Stimulated activated CD4-positive, alpha-beta T cell treated with anti-CD3 and anti-CD28 coated beads, Interleukin-1b, Interleukin-23, amount 100 ng/mL, for 48 hours (primary cell): ENCODE measurements at places on chromosomes 2 and 18.

DNA sequence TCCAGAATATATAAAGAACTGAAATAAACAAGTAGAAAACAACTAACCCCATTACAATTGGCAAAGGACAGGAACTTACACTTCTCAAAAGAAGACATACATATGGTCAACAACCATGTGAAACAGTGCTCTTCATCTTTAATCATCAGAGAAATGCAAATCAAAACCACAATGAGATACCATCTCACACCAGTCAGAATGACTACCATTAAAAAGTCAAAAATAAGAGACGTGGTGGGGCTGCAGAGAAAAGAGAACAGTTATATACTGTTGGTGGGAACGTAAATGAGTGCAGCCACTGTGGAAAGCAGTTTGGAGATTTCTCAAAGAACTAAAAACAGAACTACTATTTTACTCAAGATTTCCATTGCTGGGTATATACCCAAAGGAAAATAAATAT lies 1696.3 kb upstream of the TMEFF2 start:
- no peak for DNase-seq

- no peak for DNase-seq
Measured at GRCh38 chr2:156476850-156477206, 40.6 kb downstream of the GPD2 start.

- no peak for DNase-seq
Measured at GRCh38 chr2:122805346-122805745, 1049.9 kb downstream of the TSN start.

DNA sequence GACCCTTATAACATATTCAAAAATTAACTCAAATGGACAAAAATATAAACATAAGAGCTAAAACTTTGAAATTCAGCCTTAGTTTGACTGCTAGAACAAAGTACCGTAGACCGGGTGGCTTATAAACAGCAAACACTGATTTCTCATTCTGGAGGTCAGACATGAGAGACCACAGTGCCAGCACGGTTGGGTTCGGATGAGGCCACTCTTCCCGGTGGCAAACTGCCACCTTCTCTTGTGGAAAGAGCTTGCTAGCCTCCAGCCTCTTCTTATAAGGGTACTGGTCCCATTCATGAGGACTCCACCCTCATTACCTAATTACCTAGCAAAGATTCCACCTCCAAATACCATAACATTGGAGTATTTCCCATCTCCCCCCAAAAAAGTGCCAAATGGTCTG lies 91.3 kb downstream of the FAM210A start:
- no peak for DNase-seq

DNA sequence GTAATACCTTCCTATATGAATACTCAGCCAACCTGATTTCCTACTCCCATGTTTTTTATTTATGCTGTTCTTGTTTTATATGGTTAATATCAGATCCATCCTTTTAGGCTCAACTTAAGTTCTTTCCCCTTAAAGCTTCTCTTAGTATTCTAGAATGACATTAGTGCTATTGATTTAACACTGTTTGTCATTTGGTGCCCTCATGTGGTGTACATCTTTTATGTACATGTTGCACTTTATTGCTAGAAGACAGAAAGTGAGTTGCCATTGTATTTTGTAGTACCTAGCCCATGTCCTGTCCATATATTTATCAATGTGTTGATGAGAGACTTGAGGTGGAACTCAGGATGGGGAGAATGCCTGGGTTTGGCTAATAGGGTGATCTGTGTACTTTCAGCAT lies 2.5 kb downstream of the HTRA2 start:
- no peak for DNase-seq

GRCh38 chr2:149112068-149112467 lies 73.6 kb downstream of the LYPD6B start:
- no peak for DNase-seq

DNA sequence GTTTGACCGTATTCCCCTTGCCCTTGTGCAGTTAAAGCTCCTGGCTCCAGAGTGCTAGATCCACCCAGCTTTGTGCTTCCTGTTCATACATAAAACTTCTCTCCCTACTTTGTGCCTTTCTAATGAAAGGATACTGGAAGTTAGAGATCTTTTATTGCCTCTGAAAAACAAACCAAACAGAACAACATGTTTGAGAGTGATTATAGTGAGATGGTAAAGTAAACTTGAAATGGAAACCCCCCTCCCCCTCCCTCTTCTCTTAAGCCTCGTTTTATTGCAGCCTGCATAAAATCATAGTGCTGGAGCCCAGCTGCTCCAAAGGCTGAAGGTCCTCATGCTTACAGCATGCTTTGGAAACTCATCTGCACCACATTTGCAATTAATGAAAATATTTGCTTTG lies 125.1 kb downstream of the TANC1 start:
- DNase-seq = no peak
